ENCODE measurements at places on chromosomes 4 and X.

- no peak for DNase-seq
Observed at GRCh38 chr4:165630671-165631070, 242.4 kb upstream of the TLL1 start.

DNA sequence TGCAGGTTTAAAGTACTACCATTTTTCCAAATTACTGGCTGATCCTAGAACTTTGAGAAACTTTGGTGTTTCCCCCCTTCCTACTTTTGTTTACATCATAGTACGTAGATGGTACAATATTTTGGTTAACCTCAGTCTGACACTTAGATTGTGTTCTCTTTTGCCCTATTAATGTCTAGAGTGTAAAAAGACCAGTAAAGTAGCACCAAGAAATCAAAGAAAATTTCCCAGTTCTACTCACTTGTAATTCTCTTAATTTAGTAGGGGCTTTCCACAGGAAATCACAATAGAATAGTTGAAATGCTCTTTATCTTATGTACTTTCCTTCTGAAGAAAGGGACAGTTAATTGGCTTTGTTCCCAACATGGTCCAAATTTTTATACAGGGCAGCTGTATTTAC, 51.6 kb downstream of the NFKB1 start:
- no peak for DNase-seq

DNA sequence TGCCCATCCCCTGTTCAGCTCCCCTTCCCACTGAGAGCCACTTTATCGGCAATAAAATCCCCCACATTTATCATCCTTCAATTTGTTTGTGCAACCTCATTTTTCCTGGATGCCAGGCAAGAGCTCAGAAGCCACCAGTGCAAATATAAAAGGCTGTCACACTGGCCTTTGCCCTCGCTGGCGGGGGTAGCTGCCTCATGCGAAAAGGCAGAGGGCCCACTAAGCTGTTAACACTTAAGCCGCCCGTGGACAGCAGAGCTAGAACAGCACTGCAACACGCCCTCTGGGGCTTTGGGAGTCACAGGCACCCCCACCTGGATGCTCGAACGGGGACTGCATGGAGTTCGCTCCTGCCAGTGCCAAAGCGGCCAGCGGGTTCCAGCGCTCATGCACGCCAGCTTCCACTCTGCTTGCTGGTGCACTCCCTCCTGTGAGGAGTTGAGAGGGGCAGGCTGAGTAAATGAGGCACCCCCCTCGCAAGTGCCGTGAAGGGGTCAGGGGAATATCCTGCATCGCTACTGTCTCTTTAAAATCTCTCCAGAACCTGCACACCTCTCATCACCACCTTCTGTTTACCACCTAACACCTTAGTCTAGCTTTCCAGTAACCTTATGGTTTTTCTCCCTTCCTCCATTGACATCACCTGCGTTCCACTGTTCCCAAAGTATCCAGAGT, 99.5 kb downstream of the SORBS2 start:
- no peak for DNase-seq

DNA sequence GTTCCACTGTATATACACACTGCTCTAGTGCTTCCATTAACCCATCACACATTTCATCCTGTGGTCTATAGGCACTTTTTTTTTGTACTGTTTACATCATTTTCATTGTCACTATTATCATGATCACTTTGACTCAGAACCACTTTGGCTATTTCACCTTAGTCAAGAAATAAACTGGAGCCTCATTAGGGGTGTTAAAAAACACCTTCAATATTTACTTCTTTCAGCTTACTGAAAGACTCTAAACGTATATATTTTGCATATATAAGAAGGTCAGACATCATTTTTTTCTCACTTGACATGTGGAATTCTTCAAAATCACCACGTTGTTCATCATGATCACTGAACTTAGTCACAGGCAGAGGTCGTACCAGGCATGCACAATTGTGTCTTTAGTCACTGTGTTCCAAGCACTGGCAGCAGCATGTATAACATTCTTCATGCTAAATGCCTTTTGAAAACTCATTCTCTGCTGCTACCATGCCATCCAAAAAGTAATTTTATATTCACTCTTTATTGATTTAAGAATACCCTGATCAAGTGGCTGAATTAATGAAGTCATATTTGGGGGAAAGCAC, 229.2 kb upstream of the ARSJ start:
- DNase-seq = no peak

GRCh38 chrX:139113708-139114107, 402.2 kb upstream of the FGF13 start:
- DNase-seq = no peak

GRCh38 chr4:18198653-18199052, 177.1 kb upstream of the LCORL start:
- DNase-seq = no peak

- DNase-seq = no peak
Observed at GRCh38 chrX:20857746-20858145, 516.5 kb upstream of the CNKSR2 start.

- DNase-seq = no peak
Observed at GRCh38 chr4:54167508-54167907, 61.6 kb upstream of the PDGFRA start.

DNA sequence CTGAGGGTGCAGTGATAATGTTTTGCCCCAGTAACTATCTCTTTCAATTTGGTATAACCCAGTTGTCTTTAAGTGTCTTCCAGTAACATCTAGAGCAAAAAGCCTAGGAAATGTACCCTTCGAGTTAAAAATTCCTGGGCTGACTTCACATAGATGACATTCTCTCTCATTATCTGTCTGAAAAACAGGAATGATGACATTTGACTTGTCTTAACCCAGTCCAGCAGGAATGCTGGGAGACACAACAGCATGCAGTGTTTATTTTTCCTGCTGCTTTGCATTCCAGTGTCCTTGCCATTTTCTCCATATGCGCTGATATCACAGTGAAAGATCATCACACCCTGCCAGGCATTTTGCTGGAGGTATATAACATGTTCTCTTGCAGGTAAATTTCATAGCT, 130.0 kb downstream of the SOWAHB start:
- DNase-seq = no peak

- no peak for DNase-seq
Observed at GRCh38 chr4:132646186-132646585, 502.9 kb upstream of the PCDH10 start.

GRCh38 chr4:188841523-188841922, 702.3 kb downstream of the TRIML1 start:
- DNase-seq = no peak

DNA sequence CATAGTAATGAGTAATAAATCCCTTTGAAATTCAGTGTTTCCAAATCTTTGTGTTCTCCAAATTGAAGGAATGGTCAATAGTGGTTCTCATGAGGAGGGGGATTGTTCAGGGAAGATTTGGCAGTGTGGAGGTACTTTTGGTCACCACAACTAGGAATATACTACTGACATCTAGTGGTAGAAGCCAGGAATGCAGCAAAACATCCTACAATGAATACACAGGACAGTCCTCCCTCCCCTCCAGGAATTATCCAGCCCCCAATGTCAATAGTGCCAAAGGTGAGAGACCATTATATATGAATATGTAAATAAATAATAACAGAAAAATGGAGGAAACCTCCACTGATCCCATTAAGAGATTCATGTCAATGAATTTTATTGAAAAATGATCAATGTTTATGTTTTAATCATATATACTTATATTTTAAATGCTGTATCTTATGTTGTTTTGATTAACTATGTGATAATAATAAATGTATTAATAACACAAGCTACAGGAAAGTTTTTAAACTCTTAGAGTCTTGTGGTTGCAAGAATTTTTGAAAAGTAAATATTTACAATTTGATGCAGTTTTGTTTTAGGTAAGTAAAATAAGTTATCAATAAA, 14.4 kb upstream of the FAM9A start:
- DNase-seq = peak; percentile 23

GRCh38 chrX:144531877-144532276, 648.0 kb downstream of the UBE2NL start:
- DNase-seq = no peak

DNA sequence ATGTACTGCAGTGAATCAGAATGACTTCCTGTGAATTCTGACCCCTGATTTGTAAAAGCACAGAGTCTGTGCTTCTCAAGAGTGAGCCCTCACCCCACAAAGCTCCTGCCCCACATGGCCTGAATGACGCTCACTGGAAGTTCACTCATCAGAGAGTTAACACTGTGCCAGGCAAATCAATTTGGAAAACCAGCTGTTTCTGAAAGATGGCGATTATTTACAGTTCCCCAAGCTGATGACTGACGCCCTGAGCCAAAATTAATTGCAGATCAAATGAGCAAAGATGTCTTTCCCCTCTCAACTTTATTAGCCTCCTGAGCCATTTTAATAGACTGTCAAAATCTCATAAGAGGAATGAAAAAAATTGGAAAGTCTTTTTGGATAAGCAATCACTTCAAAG, 118.0 kb downstream of the SLC2A9 start:
- DNase-seq = no peak

DNA sequence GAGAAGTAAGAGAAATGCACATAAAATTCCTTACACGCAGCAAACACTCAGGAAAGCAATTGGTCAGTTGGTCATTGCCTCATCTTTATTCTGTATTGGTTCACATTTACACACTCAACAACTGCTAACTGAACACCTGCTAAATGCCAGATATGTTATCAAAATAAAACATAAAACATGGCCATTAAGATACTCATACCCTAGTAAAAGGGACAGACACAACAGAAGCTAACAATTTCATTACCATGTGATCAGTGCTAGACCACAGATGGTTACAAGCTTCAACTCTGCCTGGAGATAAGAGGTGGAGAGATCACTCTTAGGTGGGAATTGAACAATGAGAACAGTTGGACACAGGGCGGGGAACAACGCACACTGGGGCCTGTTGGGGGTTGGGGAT, 26.2 kb downstream of the TEC start:
- peak; percentile 33 for DNase-seq

DNA sequence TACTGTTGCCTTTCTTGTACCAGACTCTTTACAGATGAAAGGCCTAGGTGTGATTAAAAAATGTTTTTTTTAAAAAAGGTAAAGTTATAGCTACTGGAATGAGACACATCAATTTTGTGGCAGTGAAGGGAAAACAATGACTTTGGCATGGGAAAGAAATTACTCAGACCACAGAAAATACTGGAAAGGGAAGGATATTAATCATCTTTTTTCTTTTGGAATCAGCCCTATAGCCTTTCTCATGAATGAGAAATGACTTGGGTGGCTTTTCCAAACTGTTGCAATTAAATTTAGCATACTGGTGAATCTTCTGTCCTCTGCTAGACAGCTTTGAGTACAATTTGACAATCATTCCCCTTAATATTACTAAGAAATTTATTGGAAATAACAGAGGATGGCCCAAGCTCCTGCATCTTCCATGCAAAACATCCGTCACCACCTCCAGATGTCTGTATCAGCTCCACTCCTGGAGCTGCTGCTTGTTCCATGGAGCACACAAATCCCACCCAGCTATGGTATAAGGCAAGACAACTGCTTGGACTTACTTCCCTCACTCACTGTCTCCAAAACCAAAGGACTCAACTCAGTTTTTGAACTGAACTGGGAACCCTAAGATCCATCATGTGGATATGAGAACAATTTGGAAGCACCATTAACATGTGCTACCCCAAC, 97.6 kb upstream of the ARSJ start:
- DNase-seq = no peak

- no peak for DNase-seq
Observed at GRCh38 chr4:15400981-15401671, 26.7 kb upstream of the C1QTNF7 start.

GRCh38 chr4:4267981-4268380, 20.0 kb upstream of the TMEM128 start:
- no peak for DNase-seq

DNA sequence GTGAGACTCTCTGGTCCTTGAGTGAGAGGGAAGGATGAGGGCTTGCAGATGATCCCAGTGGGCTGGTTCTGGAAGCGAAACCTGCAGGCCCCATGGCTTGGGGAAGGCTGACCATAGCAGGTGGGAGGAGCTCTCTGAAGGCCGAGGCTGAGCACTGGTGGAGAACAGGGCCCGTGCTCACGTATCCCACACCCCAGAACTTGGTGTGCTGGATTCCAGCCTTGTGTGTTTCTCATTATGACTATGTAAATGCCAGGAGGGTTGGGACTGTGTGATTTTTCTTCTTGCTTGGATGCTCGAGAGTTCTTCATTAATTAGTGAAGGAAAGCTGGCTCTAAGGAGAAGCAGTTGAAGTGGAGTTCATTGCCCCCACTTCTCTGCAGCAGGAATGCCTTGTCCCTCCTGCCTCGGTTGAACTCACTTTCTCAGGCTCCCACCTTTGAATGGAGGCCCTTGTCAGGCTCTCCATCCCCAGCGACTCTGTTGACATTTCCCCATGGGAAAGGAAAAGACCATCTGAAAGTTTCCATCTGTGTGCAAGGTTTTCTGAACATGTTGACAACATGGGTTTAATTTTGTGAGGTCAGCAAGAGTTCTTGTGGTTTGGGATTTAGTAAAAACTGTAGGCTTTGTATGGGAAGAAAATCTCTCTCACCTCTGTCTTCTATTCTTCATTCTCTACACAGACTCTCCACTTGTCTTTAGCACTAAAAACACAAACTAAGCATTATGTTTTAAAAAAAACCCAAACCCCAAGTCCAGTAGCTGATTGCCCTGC, 57.7 kb downstream of the TBL1X start:
- DNase-seq = no peak

- DNase-seq = no peak
Observed at GRCh38 chr4:123286903-123287466, 109.6 kb upstream of the SPRY1 start.

DNA sequence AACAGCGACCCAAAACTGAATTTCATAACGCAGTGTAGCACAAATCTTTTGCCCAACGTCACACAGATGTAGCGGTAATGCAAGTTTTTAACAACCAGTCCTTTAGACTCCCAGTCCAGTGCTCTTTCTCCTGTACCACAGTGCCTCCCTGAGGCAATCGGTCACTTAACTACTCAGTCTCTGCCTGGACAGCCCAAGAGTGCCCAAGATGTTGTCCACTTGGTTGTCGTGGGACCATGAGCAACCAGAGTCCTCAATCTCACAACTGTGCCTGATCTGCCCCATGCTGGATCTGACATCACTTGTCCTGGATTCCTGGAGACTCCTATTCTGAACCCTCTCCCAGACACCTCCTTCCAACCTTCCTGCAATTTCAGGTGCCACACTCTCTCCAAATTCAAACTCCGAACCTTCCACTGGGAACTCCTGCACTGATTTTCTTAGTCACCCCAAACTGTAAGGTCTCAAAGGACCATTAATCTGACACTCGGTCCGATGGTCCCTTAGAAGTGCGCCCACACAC, 702 bp downstream of the MMGT1 start:
- DNase-seq = peak; percentile 45

DNA sequence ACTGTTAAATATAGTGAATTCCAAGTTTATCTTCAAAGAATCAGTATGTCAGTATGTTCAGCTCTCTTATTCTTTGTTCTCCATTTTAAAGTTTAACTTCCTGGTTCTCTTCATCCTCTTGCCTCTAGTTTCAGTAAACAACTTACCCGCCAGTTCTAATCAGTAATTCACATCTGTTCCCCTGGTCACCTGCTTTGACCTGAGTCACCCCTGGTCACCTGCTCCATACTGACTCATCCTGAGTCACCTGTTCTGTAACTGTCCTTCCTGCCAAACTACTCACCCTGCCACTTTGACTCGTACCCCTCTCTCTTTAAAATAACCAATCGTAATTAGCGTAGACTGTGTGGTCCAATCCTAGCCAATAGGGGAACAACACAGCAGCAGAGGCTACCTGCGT, 992.7 kb upstream of the HS3ST1 start:
- no peak for DNase-seq

- DNase-seq = no peak
Observed at GRCh38 chr4:7266525-7267292, 74.4 kb downstream of the SORCS2 start.

Data from hematopoietic multipotent progenitor cell treated with erythropoietin and hydrocortisone succinate and interleukin-3 and kit ligand, for 15 days (in vitro differentiated cells).